Breast epithelium (tissue), 4 donors: ENCODE measurements at places on chromosomes 1 and 21. TPM values are rescaled to one million over a fixed set of nuclear protein-coding genes. Genes with fewer than 3 reads are reported as not detected.

DNA sequence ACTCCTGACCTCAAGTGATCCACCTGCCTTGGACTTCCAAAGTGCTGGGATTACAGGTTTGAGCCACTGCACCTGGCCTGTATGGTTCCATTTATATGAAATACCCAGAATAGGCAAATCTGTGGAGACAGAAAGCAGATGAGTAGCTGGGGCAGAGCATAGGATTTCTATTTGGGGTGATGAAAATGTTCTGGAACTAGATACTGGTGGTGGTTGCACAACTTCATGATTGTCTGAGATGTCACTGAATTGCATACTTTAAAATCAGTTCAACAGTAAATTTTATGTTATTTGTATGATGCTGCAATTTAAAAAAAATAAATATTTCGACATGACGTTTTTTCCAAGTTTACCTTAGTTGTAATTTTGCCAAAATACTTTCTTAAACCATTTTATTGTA, 23.9 kb downstream of the ITSN1 start:
- DNase-seq, result no peak
- H3K36me3 ChIP-seq, result no peaks in the 10 kb centered on the region
- H3K4me3 ChIP-seq, result no peak overlapping the region
- H3K27ac ChIP-seq, result no peak overlapping the region
- H3K27me3 ChIP-seq, result no peaks in the 10 kb centered on the region
- no peaks in the 10 kb centered on the region for H3K4me1 ChIP-seq

- peak overlapping the region; percentile 62 for H3K27ac ChIP-seq
- H3K4me1 ChIP-seq, result peaks cover 10% of the 10 kb centered on the region
- no peaks in the 10 kb centered on the region for H3K27me3 ChIP-seq
Measured at GRCh38 chr1:167789501-167789900, 67.7 kb downstream of the MPZL1 start.

The APOBEC4 gene
- total RNA-seq, result not detected

DNA sequence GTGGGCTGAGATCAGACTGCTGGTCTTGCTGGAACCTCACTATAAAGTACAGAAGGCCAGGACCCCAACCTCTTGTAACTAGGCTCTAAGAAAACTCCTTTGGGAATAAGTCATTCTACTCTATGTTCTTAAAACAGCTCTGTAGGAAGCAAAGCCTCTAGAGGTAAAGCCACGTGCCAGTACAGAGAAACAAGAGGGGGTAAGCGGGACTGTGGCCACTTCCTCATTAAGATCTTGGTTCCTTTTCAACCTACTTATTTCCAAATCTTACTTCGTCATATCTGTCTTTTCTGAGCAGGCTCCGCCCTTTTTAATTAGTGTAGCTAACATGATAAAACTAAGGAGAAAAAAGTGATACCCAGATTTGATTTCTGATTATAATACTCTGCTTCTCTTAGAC, 3.8 kb downstream of the NCSTN start:
- H3K36me3 ChIP-seq, result no peaks in the 10 kb centered on the region
- DNase-seq, result no peak
- H3K4me1 ChIP-seq, result peaks cover 6% of the 10 kb centered on the region
- no peaks in the 10 kb centered on the region for H3K27me3 ChIP-seq

The ZNF697 gene
- 4.2 TPM for total RNA-seq

The CD34 gene
- total RNA-seq, result 80.6 TPM

GRCh38 chr1:117569856-117570255, 36.0 kb upstream of the TENT5C start:
- no peaks in the 10 kb centered on the region for H3K4me1 ChIP-seq
- no peak overlapping the region for H3K27ac ChIP-seq
- no peak overlapping the region for H3K4me3 ChIP-seq
